DMS 273 treated with DMSO at 0.1 percent for 48 hours (cell line): ENCODE measurements at places on chromosomes 4 and X.

- DNase-seq = no peak
These were observed 50.5 kb upstream of the PAGE1 start for GRCh38 chrX:49746306-49746705.

- no peak for DNase-seq
These were observed 1026.2 kb downstream of the DMD start for GRCh38 chrX:32185160-32185559.

DNA sequence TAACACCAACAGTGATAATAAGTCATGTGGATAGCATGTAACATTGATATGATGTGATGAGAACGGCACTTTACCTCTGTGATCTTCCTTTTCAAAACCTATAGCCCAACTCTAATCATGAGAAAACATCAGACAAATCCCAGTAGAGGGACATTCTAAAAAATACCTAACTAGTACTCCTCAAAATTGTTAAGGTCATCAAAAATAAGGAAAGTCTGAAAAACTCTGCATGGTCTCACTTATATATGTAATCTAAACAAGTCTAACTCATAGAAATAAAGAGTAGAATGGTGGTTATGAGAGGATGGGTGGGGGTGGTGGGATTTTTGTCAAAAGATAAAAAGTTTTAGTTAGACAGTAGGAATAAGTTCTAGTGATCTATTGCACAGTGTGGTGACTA lies 243.9 kb upstream of the GRIA3 start:
- no peak for DNase-seq

DNA sequence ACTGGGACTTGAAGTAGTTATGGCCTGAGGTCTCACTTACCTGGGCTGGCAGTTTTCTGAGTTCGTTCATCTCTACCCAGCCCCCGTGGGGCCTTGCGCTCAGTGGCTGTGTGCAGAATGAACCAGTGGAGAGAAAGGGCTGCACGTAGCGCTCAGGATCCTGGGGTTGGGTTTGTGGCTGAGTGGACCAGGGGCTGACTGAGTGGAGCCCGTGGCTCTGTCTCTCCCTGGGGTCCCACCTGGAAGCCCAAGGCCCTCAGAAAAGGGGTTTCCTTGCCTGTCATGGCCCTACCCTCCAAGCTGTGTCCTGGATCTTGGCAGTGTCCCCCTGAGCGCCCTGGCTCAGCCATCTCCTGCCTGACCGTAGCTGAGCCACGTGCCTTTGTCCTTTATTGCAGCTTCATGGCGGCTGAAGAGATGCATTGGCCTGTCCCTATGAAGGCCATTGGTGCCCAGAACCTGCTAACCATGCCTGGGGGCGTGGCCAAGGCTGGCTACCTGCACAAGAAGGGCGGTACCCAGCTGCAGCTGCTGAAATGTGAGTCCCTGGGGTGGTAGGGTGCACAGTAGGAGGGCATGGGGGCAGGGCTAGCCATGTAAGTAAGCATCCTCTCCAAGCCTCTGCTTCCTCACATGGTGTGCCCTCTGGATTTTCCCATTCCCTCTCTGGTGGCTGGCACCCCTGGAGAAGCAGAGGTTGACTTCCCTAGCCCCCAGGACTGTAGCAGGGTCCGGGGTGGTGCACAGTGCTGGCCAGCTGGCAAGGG lies 23.2 kb upstream of the ADD1 start:
- DNase-seq = no peak

GRCh38 chrX:139825618-139826017 lies 107.2 kb downstream of the ATP11C start:
- no peak for DNase-seq

GRCh38 chr4:25911356-25911755 lies 2.7 kb upstream of the SMIM20 start:
- DNase-seq = no peak

DNA sequence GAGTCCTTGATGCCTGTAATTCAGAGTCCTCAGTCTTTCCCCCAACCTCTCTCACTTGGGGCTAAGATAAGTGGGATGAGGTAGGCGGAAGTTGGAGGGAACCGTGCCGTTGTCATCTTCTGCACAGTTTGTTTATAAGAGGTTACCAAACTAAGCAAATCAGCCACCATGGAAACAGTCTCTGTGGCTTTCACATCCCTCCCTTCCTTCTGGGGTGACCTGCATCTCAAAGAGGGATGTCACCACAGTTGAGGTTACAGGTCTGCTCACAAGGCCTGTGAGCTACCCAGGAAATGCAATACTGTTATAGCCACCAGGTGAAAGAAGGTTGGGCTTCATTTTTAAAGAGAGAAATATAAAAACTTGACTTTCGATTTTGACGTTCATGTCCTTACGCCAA lies 26.3 kb downstream of the RTL5 start:
- DNase-seq = no peak
